ENCODE measurements at places on chromosomes 12 and 14. TPM values are rescaled to one million over a fixed set of nuclear protein-coding genes. Genes with fewer than 3 reads are reported as not detected.

AVPR1A gene
- total RNA-seq, result 1.2 TPM

PRH2 gene
- not detected for total RNA-seq

MYO1A gene
- 1.1 TPM for total RNA-seq

NUP37 gene
- total RNA-seq, result 9.9 TPM

C12orf57 gene
- 307 TPM for total RNA-seq

PRR4 gene
- total RNA-seq, result 2.1 TPM

GPX2 gene
- not detected for total RNA-seq

GRCh38 chr14:72213424-72213823 lies 281.2 kb downstream of the RGS6 start:
- H3K4me3 ChIP-seq, result no peak overlapping the region
- DNase-seq, result no peak
- no peaks in the 10 kb centered on the region for H3K27me3 ChIP-seq
- no peaks in the 10 kb centered on the region for H3K36me3 ChIP-seq
- H3K4me1 ChIP-seq, result no peaks in the 10 kb centered on the region
- no peak overlapping the region for H3K27ac ChIP-seq

DNA sequence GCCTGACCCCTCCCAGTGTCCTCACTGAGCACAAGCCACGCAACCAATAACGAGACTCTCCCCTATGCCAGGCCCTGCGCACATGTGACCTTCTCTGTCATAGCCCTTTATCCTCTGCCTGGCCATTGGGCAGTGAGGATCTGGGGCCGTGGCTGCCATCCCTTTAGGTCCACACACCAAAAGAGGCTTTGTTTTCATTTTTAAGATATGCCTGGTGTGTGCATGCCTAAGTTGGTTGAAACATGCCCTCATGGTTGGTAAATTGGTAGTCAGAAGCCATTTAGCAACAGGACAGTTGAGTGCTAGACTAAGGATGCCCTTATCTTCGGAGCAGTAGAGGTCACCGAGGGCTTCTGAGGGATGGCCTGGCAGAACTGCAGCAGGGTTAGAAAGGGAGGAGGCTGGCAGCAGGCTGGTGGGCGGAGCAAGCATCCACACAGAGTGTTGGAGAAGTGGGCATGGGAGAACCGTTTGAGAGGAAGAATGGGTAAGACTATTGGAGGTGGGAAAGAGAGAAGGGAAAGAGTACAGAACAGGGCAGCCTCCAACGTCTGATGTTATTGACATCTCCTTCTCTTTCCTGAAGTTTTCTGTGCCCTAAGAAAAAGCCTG lies 75.1 kb downstream of the SLC24A4 start:
- peaks cover 2% of the 10 kb centered on the region for H3K4me1 ChIP-seq
- H3K27ac ChIP-seq, result no peak overlapping the region
- DNase-seq, result no peak
- no peak overlapping the region for H3K4me3 ChIP-seq
- H3K27me3 ChIP-seq, result no peaks in the 10 kb centered on the region

GRCh38 chr14:67977434-67978034 lies 158.0 kb downstream of the RAD51B start:
- H3K27ac ChIP-seq, result no peak overlapping the region
- H3K36me3 ChIP-seq, result no peaks in the 10 kb centered on the region
- DNase-seq, result no peak
- peaks cover 23% of the 10 kb centered on the region for H3K4me1 ChIP-seq
- no peaks in the 10 kb centered on the region for H3K27me3 ChIP-seq
- no peak overlapping the region for H3K4me3 ChIP-seq

DNA sequence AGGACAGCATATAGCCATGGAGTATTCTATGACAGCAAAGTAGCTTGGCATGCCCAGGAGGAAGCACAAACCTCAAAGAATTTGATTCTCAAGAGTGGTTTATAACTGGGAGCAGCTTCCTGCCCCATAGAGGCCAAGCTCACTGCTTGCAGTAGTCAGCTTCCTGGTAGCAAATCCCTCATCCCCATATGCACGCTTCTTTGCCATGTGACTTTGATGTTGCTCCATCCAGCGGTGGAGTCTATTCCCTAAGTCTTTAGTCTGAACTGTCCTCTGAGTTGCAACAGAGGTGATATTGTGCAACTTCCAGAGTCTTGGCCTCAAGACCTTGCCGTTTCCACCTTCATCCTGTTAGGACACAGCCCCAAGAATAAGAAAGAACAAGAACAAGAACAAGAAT lies 996.8 kb upstream of the TMEM132C start:
- no peaks in the 10 kb centered on the region for H3K4me1 ChIP-seq
- H3K27me3 ChIP-seq, result no peaks in the 10 kb centered on the region
- peak; percentile 77 for DNase-seq
- no peak overlapping the region for H3K4me3 ChIP-seq

DNA sequence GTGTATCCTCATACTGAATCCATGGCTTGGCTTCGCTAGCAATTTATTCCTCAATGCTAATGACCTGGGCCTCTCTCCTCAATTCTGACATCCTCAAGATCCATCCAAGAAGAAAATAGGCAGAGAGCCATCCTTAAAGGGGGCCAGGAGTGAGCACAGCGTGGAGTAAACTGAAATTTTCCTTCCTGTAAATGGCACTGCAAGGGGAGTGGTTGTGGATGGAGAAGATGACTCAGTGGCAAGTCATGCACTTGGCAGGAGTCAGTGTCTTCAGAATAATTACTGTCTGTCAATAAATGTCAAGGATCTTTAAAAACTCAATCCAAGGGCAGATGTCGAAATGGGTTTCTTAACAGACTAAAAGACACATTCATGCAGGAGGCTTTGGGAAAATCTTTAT lies 88.0 kb upstream of the TMEM132C start:
- H3K36me3 ChIP-seq, result no peaks in the 10 kb centered on the region
- no peaks in the 10 kb centered on the region for H3K4me1 ChIP-seq
- H3K27me3 ChIP-seq, result no peaks in the 10 kb centered on the region
- no peak overlapping the region for H3K27ac ChIP-seq
- no peak overlapping the region for H3K4me3 ChIP-seq
- DNase-seq, result no peak

DNA sequence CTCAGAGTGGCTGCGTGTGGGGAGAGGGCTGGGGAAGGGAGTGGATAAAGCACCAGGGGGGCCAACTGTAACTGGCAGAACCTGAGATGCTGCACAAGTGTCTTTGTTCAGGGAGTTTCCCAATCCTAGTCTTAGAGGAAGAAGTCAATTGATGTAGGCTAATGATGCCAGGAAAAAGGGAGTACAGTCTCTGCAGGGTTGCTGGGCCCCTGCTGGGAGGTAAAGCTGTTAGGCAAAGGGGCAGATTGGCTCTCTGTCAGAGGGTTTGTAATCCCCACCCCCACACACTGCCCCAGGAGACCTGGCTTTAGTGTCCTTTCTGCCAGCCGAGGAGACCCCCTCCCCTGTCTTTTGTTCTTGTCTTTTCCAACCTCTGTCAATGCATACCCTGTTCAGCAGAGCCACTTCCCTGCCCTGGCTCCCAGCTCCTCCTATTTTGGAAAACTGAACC lies 178.4 kb downstream of the KCNA5 start:
- no peaks in the 10 kb centered on the region for H3K4me1 ChIP-seq
- no peaks in the 10 kb centered on the region for H3K36me3 ChIP-seq
- no peak for DNase-seq
- H3K27ac ChIP-seq, result no peak overlapping the region
- no peaks in the 10 kb centered on the region for H3K27me3 ChIP-seq

GRCh38 chr14:63421226-63421625 lies 102.5 kb upstream of the GPHB5 start:
- no peak overlapping the region for H3K4me3 ChIP-seq
- no peaks in the 10 kb centered on the region for H3K27me3 ChIP-seq
- H3K36me3 ChIP-seq, result no peaks in the 10 kb centered on the region
- peaks cover 17% of the 10 kb centered on the region for H3K4me1 ChIP-seq

- no peak overlapping the region for H3K4me3 ChIP-seq
- no peak for DNase-seq
- no peak overlapping the region for H3K27ac ChIP-seq
- no peaks in the 10 kb centered on the region for H3K36me3 ChIP-seq
- H3K27me3 ChIP-seq, result no peaks in the 10 kb centered on the region
Measured at GRCh38 chr14:76965232-76965631, 63.3 kb downstream of the IRF2BPL start.

DNA sequence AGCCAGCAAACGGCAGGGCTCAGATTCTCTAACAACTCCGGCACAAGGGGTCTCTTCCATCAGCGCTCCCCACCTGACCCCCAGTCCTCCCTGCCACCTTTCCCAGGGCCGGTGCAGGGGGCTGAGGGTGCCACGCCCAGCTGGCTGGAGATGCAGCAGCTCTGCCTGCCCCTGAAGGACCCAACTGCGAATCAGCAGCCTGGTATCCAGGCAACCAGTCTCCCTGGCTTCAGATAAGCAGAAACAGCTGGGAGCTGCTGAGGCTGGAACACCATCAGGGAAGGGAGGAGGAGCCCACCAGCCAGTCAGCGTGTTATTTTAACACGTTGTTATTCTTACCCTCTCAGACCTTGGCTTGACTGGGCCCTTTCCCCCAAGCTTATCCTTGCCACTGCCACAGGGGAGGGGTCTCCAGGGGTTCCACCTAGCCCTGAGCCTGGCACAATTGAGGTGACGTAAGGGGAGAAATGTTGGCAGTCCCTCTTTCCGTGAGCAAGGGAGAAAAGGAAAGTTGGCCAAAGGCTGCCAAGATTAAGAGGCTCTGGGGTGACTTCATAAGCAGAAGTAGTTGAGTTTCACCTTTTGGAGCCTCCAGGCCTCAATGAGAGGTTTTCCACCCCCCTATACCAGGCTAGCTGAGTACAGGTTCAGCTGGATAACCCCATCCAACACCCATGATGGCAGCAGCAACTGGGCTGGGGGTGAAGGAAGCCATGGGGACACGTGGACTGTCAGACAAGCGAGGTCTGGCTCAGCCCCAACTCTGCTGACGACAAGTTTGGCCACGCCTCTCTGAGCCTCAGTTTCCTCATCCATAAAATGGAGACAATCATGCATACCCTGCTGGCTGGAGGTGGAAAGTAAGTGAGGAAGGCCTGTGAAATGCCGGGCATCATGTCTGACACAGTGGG lies 91.1 kb downstream of the IRF2BPL start:
- no peak overlapping the region for H3K4me3 ChIP-seq
- DNase-seq, result no peak
- peaks cover 31% of the 10 kb centered on the region for H3K4me1 ChIP-seq
- no peaks in the 10 kb centered on the region for H3K36me3 ChIP-seq

DNA sequence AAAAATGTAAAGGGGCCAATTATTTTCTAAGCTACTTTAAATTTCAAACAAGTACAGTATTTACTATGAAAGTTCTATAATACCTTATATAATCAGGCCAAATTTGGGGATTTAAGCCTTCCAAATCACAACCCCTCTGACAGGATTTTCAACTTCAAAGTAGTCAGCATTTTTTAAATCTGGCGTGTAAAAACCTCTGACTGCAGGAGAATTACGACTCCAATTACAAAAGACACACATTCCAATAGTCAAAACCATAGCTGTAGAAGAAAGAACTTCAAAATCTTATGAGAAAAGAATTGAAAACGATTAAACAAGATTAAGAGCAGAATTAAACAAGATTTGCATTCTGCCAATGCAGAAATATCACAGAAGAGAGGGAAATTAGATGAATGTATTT lies 12.7 kb downstream of the OSBPL8 start:
- H3K4me3 ChIP-seq, result no peak overlapping the region
- no peak for DNase-seq
- peaks cover 31% of the 10 kb centered on the region for H3K4me1 ChIP-seq
- no peak overlapping the region for H3K27ac ChIP-seq

DNA sequence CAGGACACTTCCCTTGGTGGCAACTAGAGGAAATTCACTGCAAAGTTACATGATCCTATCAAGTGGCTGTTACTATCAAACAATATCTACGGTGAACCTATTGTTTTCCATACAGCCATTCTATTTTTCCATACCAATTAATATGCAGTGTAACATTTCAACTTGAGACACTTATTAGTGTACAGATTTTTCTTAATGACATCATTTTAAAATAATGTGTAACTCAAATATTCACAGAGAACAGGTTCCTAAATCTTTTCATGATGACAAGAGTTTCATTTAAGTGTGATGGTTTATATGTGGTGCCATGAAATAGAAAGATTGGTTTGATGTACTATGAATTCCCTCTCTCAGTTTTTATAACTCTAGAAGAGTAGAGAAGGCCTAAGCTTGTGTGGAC lies 291.2 kb upstream of the SOX5 start:
- no peaks in the 10 kb centered on the region for H3K4me1 ChIP-seq
- no peaks in the 10 kb centered on the region for H3K36me3 ChIP-seq
- H3K4me3 ChIP-seq, result no peak overlapping the region
